Keratinocyte (primary cell): ENCODE measurements at places on chromosomes 11 and 22. TPM values are rescaled to one million over a fixed set of nuclear protein-coding genes. Genes with fewer than 3 reads are reported as not detected.

DDIAS gene
- polyA plus RNA-seq: 2.2 to 8.7 TPM (median 8.1 TPM) in 3 replicates

- no peaks in the 10 kb centered on the region for H3K27me3 ChIP-seq
- DNase-seq: no peak
- peaks cover 4% of the 10 kb centered on the region for H3K4me1 ChIP-seq
- no peak overlapping the region for H3K27ac ChIP-seq
Measured at GRCh38 chr11:33281758-33282157, 24.6 kb downstream of the HIPK3 start.

- no peak overlapping the region for H3K4me3 ChIP-seq
- DNase-seq: no peak
- no peaks in the 10 kb centered on the region for H3K4me1 ChIP-seq
- H3K27me3 ChIP-seq: no peaks in the 10 kb centered on the region
- H3K27ac ChIP-seq: no peak overlapping the region
Measured at GRCh38 chr11:54930930-54931329, 224.3 kb downstream of the OR4A5 start.

DNA sequence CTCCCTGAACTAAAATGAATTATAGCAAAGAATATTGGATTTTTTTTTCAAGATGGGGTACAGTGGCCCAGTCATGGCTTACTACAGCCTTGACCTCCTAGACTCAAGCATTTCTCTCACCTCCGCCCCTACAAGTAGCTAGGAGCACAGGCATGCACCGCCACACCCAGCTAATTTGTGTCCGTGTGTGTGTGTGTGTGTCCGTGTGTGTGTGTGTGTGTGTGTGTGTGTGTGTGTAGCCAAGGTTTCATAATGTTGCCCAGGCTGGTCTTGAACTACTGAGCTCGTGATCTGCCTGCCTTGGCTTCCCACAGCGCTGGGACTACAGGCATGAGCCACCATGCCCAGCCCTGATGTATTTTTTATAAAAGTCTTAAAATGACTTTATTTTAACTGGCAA, 12.6 kb downstream of the THYN1 start:
- H3K27ac ChIP-seq: no peak overlapping the region
- H3K4me1 ChIP-seq: peaks cover 2% of the 10 kb centered on the region
- H3K36me3 ChIP-seq: peaks cover 27% of the 10 kb centered on the region
- H3K27me3 ChIP-seq: no peaks in the 10 kb centered on the region
- DNase-seq: no peak
